SW 1271 (cell line): ENCODE measurements at places on chromosomes 11 and 22.

GRCh38 chr22:26109686-26110315, 59.5 kb upstream of the SEZ6L start:
- no peak for DNase-seq

GRCh38 chr11:9745411-9746211, 81.7 kb downstream of the SWAP70 start:
- DNase-seq, result no peak

DNA sequence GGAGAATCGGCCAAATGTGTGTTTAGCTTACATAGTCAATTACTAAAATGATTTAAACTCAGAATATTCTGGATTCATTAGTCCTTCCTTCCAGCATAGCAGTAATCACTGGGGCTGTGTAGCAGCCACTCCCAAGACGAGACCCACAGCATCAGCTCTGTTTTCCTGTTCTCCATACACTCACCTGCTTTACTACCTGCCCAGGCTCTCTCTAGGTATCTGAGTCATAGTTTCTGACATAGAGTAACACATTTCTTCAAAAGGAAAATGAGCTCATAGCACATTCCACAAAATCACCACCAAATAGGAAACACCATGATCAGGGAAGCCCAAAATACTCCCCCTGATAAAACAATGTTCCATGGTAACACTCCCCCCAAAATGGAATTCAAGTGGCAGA, 22.9 kb downstream of the MORC2 start:
- DNase-seq, result no peak

DNA sequence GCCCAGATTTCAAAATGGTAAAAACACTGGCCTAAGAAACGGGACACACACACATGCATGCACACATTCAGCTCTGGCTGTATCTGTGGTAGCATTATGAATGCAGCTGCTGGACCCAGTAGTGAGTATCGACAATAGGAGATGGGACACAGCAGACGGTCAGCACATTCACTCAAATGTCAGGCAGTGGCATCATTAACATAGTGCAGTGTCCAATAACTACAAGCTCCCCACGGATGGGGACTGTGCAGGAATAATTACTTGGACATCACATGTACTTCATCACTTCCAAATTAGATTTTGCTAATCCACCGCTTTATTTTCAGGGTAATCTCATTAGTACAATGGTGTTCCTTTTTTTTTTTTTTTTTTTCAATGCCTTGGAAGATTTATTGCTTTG, 109.5 kb downstream of the FANCF start:
- DNase-seq, result no peak

GRCh38 chr11:116835042-116835772, 2.2 kb downstream of the APOA1 start:
- DNase-seq, result no peak

GRCh38 chr11:19398772-19399527, 158.2 kb upstream of the E2F8 start:
- DNase-seq, result no peak

DNA sequence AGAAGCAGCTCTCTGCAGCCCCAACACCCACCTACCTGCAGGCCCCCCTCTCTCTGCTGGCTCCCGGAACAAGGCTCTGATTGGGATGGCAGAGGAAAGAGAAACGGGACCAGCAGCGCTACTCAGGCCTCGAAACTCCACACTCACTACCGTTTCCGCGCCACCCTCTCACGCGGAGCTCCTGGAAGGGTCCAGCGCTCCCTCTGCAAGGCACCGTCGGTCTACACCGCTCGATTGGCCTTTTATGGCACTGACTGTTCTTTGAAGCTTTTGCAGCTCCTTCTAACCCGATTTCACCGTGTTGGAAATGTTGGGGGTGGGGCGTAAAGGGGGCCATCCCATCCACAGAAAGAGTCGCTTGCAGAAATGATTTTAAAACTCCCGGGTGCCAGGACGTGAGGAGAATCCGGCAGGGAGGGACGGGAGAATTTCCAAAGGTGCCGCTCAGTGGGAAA, 323 bp upstream of the PANX1 start:
- no peak for DNase-seq
